ENCODE measurements at places on chromosomes 1 and 21.

- no peak for DNase-seq
Observed at GRCh38 chr1:173408886-173409285, 68.2 kb upstream of the PRDX6 start.

- DNase-seq = no peak
Observed at GRCh38 chr1:45266151-45266801, 59.9 kb upstream of the ZSWIM5 start.

GRCh38 chr1:36715797-36716196 is 233.1 kb upstream of the CSF3R start:
- DNase-seq = no peak

DNA sequence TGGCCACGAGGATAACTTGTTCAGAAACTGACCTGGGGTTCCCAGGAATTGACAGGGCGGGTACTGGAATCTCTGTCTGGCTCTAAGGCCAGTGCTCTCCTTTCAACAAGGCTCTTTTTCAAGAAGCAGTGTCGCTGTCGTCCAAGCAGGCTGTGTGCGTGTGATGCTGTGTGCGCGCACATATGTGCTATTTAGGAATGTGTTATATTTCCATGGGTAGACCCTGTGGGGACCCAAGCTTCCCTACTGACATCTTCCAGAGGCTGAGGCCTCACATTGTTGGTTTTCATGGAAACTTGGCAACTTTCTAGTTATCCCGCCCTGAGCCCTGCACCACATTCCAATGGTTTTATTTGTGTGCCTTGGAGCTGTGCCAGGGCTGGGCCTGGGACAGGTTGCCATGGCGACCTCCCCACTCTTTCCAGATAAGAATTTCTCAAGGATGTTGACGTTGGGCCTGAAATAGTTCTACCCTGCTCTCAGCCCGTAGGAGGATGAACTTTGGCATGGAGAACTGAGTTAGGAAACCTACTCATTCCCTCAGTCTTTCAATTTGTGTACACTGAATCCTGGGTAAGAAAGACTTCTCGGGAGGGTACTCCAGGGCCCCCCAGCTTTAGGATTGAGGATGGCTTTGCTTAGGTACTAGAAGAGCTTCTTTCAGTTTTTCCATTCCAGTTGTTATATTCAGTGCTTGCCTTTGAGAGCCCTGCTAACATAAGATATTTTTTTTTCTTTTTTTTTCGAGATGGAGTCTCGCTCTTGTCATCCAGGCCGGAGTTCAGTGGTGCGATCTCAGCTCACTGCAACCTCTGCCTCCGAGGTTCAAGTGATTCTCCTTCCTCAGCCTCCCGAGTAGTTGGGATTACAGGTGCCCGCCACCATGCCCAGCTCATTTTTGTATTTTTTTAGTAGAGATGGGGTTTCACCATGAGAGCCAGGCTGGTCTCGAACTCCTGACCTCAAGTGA is 38.8 kb upstream of the SRSF10 start:
- DNase-seq = peak; percentile 28

DNA sequence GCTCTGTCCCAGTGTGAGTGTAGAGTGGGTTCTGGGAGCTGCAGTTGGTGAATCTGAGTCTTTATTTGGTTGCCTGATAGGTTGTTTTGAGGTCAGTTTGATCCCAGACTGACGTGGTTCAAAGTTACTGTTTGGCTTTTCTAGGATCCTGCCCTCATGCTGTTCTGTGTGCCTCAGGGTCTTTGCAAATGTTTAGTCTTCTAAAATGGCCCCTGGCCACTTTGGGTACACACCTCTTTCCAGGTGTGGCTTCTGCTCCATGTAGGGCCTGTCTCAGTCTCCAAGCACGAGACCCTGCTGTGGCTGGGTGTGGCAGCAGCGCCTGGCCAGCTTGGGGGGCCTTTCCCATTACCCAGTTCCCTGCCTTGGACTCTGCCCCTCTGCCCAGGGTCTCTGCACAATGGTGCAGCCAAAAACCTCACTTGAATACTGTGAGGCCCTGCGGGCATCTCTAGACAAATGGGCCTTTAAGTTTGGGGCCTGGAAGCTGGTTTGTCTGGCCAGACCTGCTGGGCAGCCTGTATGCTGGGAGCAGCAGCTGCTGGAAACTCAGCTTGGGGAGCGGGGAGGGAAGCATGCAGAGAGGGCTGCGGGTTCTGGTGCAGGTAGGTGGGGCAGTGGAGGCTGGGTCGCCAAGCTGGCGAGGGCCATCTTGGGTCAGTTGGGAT is 5.6 kb downstream of the PTPRF start:
- no peak for DNase-seq

DNA sequence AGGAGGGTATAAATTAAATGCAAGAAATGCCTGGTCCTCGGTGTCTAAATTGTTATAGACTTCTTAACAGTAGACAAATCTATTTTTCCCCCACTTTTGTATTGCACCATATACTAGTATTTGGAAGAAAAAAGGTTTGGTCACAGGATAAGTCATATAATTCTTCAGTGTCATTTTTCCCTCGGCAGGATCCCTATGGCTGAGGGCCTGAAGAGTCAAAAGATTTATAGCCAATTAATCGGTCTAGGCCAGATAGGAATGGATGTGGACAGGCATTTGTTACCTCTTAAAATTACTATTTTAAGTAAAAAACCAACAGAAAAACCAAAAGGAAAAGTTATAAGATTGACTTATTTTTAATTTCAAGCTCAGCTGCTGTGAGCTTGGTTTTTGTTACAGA is 45.6 kb downstream of the CRP start:
- no peak for DNase-seq

GRCh38 chr1:229408458-229409037 is 25.3 kb downstream of the ACTA1 start:
- DNase-seq = no peak

DNA sequence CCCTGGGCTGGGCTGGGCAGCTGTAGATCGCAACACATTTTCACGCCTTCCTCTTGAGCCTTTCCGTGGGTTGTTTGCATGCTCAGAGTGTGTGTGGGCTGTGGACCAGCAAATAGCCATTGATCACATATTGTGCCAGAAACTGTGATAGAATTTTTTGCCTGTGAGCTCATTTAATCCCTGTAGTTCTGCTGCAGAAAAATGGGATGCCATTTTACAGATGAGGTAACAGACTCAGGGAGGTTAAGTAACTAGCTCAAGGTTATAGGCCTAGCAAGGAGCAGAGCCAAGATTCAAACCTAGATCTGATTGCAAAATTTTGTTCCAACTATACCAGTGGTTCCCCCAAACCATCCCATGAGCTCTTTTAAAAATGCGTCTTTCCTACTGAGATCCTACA is 10.5 kb downstream of the SPATA46 start:
- no peak for DNase-seq

GRCh38 chr1:30846587-30846986 is 62.0 kb downstream of the SDC3 start:
- DNase-seq = no peak
